ENCODE measurements at places on chromosomes 4 and X.

- peak; percentile 68 for DNase-seq
Measured at GRCh38 chrX:72107320-72107719, 24.4 kb downstream of the RTL5 start.

DNA sequence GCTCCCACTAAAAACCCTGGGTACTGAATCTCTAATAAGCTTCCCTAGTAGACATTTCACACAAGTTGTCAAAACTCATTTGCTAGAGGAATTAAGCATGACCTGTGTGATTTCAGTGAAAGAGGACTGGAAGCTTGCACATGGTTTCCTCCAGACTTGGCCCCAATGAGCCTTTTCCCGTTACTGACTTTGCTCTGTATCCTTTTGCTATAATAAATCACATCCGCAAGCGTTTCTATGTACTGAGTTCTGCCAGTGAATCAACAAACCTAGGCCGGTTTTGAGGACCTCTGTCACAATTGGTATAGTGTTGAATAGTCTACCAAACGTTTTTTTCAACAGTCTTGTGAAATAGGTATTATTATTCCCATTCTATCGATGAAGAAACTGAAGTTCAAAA lies 8.2 kb downstream of the ATP11C start:
- DNase-seq: no peak

DNA sequence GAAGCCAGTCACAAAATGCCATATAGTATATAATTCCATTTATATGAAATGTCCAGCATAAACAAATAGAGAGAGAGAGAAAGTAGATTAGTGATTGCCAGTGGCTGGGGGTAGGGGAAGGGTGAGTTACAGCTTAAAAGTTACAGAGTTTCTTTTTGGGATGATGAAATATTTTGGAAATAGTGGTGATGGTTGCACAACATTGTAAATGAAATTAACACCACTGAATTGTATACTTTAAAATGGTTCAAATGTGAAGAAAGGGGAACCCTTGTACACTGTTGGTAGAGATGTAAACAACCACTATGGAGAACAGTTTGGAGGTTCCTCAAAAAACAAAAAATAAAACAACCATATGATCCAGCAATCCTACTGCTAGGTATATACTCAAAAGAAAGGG lies 131.2 kb upstream of the GPC4 start:
- no peak for DNase-seq

DNA sequence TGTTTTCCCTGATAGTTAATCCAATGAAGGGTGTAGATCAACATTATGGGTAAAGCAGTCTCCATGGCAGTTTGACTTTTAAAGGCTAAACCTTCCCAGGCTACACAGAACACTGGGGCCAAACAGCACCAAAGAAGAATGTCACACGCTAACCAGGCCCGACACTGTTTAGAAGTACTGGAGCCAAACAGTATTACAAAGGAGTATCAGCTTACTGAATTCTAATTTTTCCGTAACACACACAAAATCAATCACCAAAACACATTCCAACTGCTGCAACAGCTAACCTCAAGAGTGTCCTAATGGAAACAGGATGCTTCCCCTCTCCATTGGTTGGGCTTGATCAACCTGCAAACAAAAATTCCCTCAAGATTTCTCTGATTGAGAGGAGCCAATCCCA lies 783.5 kb downstream of the PCDH18 start:
- DNase-seq: no peak

DNA sequence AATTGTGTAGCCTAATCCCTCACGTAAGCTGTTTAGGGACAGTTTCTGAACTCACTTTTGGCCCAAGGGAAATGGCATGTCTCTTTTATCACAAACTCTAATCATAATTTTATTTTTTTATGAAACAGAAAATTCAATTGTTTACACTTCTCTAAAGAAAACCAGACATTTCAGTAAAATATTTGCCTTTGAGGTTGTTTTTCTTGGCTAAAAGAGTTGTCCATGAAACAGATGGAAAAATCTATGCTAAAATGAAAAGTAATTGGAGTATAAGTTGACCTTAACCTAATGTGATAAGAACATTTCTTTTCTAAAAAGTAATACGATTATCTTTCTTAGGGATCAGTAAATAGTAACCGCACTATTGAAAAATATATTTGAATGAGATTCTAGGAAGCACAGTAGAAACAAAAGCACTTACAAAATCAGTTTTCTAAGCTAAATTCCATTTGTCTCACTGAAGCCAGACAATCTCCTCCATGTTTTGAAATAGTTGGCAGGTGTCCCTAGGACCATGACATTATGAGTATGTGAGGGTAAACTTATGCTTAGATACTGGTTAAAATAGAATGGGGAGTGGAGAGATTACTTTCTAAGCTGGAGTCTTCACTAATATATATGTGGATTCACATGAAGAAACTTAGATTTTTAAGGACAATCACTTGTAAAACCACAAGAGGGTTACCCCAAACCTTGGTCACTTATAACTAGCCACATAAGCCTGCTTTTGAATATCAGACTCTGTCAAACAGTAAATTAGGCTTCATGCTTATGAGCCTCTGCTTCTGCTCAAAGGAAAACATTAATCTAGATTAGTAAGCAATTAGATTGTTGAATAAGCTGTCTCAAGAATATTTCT lies 20.1 kb upstream of the TET2 start:
- DNase-seq: no peak

- DNase-seq: no peak
Measured at GRCh38 chr4:77505275-77505957, 100.2 kb upstream of the CXCL13 start.

DNA sequence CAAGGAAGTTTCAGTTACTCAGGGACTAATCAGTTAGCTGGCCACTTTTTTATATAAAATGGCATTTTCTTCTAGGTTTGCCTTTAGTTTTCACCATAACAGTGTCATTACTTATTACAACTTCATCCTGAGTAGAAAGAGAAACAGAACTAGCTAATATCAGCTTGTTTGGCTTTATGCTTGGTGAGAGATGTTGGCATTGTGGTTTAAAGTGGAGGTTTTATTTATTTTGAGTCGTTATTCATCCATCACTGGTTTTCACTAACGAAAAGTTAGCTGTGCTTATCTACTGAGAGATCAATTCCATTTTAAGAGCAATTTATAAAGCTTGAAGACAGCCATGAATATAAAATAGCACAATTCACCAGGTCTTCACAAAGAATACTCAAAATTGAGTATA lies 714.5 kb downstream of the GRID2 start:
- DNase-seq: no peak
